AG04449 (cell line): ENCODE measurements at places on chromosomes 5 and 9.

DNA sequence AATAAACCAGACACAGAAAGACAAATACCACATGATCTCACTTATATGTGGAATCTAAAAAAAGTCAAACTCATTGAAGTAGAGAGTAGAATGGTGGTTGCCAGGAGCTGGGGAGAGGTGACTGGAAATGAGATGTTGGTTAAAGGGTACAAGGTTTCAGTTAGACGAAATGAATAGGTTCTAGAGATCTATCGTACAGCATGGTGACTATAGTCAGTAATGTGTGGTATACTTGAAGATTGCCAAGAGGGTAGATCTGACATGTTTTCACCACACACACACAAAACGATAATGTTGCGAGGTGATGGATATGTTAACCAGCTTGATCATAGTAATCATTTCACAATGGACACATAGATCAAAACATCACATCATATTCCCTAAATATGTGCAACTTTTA is 46.4 kb downstream of the FGF1 start:
- no peak for DNase-seq

DNA sequence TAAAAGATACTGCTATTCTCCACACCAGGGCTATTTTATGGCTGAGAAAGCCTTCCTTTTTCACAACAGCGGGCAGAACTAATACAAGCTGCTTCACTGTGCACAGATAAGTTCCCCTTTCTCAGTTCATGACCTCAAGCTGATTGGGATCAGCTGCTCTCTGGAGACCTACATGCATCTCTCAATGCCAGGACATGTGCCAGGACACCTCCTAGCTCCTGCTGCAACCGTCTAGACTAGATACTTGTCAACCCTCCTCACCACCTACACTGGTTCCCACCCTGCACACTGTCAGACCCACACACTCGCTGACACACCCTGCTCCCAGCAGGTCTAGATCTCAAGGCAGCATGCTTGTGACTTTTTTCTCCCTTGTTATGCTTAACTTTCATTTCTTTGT is 39.8 kb downstream of the STARD4 start:
- no peak for DNase-seq

DNA sequence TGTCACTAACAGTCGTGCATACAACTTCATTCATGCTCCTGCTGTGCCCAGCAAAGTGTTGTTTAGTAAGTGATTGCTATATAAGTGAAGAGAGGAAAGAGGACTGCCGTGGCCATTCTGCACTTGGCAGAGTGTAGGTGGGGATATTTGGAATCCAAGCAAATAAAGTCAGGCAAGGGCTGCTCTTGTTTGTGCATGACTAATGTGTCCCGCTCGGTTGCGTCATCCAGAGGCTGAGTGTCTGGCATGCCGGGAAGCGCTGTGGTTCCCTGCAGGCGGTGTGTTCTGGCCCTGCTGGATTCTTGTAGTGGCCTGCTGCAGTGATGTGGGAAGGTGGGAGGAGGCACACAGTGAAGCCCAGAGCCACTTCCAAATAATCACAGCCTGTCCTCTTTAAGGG is 136.9 kb upstream of the ANKH start:
- peak; percentile 93 for DNase-seq

- DNase-seq: peak; percentile 7
These were observed 1079.9 kb upstream of the ACO1 start for GRCh38 chr9:31304576-31304975.

GRCh38 chr9:4883326-4883873 is 90.7 kb downstream of the RCL1 start:
- no peak for DNase-seq

- no peak for DNase-seq
These were observed 50.3 kb upstream of the ZFR start for GRCh38 chr5:32494827-32495226.

GRCh38 chr9:1794547-1795270 is 220.4 kb upstream of the SMARCA2 start:
- DNase-seq: no peak

DNA sequence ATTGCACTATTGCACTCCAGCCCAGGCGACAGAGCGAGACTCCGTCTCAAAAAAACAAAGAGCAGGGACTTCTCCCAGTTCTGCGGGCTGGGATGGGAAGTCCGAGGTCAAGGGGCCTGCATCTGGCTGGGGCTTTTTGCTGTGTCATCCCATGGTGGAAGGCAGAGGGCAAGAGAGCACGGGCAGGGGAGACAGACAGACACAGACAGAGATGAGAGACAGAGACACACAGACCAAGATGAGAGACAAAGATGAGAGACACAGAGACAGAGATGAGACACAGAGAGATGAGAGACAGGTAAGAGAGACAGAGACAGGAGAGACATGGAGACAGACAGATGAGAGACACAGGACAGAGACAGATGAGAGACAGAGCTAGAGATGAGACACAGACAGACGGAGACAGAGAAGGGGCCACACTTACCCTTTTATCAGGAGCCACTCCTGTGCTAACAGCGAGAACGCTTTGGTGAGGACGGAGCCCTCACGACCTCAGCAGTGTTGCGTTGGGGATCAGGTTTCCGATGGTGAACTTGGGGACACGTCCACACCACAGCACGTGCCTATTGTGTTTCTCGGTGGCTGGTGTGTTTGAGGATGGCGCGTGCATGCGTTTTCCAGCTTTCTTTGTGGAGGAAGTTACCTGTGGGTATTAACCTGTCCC is 8.9 kb upstream of the TOR4A start:
- no peak for DNase-seq

GRCh38 chr5:41335596-41336181 is 122.4 kb upstream of the C6 start:
- no peak for DNase-seq

DNA sequence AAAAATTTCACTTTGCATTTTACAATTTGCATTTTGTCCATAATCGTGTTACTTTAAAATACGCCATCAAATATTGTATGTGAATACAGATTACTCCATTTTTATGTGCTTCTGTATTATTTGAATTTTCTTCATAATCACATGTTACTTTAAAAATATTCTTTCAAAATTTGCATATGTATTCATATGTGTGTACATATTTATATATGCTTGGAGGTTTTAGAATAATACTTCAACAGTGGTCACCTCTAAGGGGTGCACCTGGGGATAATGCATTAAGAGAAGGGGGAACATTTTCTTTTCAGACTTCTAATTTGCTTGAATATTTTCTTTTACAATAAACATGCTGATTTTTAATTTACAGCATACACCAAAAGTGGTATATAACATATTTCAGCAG is 21.9 kb upstream of the ELL2 start:
- DNase-seq: no peak

DNA sequence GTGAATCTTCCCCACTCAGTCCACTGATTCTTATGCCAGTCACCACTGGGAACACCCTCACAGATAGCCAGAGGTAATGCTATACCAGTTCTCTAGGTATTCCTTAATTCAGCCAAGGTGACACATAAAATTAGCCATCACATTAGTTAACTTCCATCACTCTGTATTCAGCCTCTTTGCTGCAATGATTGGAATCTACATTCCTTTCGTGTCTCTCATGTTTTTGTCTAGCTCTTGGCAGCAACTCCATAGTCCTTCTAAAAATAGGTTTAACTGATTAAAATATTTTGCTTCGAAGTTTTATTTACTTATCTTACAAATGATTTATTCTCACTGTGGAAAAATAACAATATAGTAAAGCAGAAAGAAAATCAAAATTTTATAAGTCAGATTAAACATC is 19.6 kb upstream of the RNF20 start:
- DNase-seq: no peak

DNA sequence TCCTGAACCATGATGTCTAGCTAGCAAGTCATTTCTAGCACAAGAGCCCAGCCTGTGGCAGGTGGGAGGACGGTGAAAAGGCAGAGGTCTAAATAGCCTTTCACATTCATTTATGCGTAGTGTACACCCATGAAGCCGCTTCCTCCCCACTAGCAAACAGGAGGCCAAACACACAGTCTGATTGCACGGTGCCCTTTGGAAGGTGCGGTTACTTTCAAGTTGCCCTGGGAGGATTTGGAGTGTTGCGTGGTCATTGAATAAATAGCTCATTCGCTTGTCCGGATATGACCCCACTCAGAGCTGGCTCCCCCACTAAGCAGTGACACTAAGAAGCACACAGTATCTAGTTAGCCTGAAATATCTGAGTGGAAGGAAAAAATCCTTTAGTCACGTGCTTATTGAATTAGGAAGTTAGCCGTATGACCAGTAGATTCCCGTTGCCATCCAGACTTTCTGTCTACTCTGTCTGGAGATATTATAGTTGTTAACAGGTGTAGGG is 664 bp upstream of the ARSB start:
- no peak for DNase-seq

- no peak for DNase-seq
These were observed 135.3 kb upstream of the WWC1 start for GRCh38 chr5:168156170-168156569.

DNA sequence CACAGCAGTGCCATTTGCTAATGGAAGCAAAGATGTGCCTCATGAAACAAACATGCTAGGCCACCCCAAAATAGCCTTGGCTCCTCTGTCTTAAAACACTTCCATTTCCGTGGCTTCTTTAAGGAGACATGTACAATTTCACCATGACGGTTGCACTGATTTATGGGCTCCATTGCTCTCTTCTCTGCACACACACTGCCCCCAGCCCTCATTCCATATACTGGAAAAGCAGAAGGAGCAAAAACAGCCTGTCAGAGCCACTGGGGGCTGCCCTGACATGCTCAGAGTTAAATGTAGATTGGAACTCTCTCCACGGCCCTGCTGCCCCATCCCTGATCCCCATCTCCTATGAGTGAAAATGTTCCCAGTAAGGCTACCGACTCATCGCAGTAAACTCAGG is 114.8 kb downstream of the ROR2 start:
- no peak for DNase-seq

- no peak for DNase-seq
These were observed 243.7 kb downstream of the HSPA4 start for GRCh38 chr5:133295520-133295919.

GRCh38 chr9:84874022-84874421 is 204.5 kb downstream of the NTRK2 start:
- DNase-seq: no peak

DNA sequence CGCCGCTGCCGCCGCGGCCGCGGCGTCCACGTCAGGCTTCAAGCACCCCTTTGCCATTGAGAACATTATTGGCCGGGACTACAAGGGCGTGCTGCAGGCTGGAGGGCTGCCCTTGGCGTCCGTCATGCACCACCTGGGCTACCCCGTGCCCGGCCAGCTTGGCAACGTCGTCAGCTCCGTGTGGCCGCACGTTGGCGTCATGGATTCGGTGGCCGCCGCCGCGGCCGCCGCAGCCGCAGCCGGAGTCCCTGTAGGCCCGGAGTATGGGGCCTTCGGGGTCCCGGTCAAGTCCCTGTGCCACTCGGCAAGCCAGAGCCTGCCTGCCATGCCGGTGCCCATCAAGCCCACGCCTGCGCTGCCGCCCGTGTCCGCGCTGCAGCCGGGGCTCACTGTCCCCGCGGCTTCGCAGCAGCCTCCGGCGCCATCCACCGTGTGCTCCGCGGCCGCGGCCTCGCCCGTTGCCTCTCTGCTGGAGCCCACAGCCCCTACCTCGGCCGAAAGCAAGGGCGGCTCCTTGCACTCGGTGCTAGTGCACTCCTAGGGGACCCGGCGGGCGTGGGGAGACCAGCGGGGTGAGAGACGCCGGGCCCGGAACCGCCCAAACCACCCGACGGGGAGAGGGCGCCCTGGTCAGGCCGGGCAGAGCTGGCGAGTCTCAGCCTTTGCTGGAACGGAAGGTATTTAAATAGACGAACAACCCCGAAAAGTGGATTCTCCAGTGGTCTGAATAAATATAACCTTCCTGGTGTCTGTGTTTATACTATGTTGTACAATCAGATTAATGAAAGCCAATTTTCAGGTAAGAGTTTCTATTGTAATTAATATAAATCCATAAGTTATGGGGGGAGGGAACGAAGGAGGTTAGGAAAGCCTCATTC is 1.2 kb downstream of the FOXB2 start:
- DNase-seq: no peak

DNA sequence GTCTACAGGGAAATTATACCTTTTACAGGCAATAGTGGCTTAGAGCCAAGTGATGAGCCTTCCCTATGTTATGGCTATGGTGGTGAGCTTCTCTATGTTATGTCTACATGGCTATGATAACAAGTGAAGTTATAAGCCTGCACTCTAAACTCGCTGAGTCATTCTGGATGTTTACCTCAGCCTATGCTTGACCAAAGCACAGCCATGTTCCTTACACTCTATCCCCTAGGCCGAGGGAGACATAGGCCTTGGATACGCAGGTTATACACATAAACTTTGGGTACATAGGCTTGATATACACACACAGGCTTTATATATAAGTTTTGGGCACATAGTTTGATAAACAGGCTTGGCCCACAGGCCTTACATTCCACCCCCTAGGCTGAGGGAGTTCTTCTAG is 13.8 kb downstream of the DMAC1 start:
- no peak for DNase-seq

- DNase-seq: no peak
These were observed 73.8 kb downstream of the MRPL36 start for GRCh38 chr5:1725641-1726468.

GRCh38 chr9:27369591-27369990 is 72.6 kb upstream of the EQTN start:
- no peak for DNase-seq

DNA sequence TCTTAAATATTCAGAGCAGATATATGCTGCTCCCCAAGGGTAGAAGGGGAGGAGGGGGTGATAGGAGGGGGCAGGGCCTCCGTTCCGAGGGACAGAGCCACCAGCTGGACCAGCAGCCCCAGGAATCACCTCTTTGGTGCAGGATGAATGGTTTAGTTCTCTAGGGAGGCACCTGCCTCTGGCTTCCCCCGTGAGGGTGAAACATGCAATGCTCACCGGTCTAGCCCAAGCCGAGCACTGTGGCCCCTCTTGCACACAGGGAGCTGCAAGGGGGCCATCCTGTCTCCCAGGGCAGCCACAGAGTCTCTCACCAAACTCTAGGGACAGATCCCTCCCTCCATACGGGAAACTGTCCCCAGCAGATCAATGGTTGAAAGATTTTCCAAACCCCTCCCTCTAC is 163.7 kb downstream of the DAB2IP start:
- no peak for DNase-seq

DNA sequence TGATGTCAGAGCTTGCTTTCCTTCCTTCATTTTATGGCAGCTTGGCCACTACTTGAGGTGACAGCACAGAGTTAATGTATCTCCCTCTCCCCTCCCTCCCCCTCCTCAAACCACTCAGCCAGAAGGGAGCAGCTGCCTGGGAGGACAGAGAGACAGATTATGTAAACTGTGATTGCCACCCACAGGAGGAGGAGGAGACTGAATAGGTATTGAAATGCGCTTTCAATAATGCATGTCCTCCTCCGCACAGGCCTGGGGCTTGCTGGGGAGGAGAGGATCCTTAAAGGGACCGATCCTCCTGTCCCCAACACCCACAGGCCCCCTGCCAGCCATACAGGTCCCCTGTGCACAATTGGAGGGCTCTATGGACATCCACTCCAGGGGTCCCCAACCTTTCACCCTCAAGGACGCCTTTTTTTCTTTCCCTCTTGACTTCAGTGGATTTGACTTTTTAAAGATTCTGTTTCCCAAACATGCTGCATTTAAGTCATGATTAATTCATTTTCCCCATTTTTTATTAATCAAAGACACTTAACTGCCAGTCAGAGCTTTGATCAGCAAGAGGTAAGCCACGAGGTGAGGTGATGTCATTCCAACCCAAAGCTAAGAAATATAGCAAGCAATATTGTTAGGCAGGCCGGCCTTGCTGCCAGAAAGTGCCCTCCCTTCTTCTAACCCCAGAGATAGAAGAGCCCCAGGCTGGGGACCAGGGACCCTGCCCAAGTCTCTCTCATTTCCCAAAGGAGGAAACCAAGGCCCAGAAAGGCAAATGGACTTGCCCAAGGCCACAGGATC is 47.5 kb upstream of the CPLX2 start:
- no peak for DNase-seq
